ENCODE measurements at places on chromosomes 12 and 14. TPM values are rescaled to one million over a fixed set of nuclear protein-coding genes. Genes with fewer than 3 reads are reported as not detected.

DNA sequence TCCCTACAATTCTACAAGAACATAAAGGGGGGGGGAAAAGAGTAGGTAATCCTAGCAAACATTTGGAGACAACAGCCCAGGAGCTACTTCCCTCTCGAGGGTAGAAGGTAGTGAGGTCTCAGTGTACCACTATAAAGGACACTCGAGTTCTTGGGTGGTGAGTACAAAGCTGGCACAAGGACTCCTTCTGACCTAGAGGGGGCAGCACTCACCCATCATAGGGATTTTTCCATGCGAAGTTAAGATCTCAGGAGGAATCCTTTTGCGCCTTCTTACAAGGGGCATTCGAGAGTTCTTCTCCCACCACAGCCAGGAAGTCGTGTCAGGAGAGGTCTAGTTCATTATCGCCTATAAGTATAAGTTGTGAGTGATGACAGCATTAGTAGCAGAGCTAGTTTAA, 200.2 kb upstream of the RBM19 start:
- H3K27me3 ChIP-seq = peaks cover 79% of the 10 kb centered on the region
- H3K36me3 ChIP-seq = no peaks in the 10 kb centered on the region
- DNase-seq = peak; percentile 91
- H3K27ac ChIP-seq = no peak overlapping the region

- H3K4me3 ChIP-seq = no peak overlapping the region
- no peaks in the 10 kb centered on the region for H3K27me3 ChIP-seq
- H3K4me1 ChIP-seq = peaks cover 3% of the 10 kb centered on the region
- no peak overlapping the region for H3K27ac ChIP-seq
Observed at GRCh38 chr12:89857652-89858274, 149.1 kb upstream of the ATP2B1 start.

DNA sequence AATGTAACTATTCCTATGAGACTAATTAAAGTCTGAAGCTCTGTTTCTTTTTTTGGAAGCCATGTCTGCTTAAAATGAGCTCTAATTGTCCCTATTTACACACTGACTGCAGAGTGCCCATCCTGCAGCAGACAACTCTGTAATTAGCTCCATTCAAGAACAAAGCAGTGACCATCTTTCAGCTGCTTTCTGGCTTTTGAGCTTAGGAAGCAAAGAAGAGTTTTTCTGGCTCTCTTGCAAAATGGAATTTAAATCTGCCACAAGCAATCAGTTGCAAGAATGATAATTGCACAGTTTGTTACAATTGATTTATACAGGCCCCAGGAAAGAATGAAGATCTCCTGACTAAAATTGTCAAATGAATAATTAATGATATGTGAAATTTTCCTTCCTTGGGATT, 83.4 kb downstream of the GAS2L3 start:
- peaks cover 5% of the 10 kb centered on the region for H3K4me1 ChIP-seq
- H3K36me3 ChIP-seq = no peaks in the 10 kb centered on the region
- no peak overlapping the region for H3K4me3 ChIP-seq
- H3K27ac ChIP-seq = no peak overlapping the region
- DNase-seq = no peak

GRCh38 chr12:90098132-90098779, 389.6 kb upstream of the ATP2B1 start:
- peaks cover 14% of the 10 kb centered on the region for H3K27me3 ChIP-seq
- no peak for DNase-seq
- no peak overlapping the region for H3K4me3 ChIP-seq
- H3K4me1 ChIP-seq = peaks cover 4% of the 10 kb centered on the region
- no peaks in the 10 kb centered on the region for H3K36me3 ChIP-seq
- no peak overlapping the region for H3K27ac ChIP-seq

- no peak overlapping the region for H3K27ac ChIP-seq
- H3K27me3 ChIP-seq = no peaks in the 10 kb centered on the region
- no peak for DNase-seq
- no peaks in the 10 kb centered on the region for H3K36me3 ChIP-seq
- no peaks in the 10 kb centered on the region for H3K4me1 ChIP-seq
Observed at GRCh38 chr12:90672081-90672480, 282.9 kb downstream of the CCER1 start.

- DNase-seq = peak; percentile 75
- H3K4me1 ChIP-seq = no peaks in the 10 kb centered on the region
- no peak overlapping the region for H3K27ac ChIP-seq
Observed at GRCh38 chr12:42019746-42020145, 124.9 kb downstream of the GXYLT1 start.

GRCh38 chr12:98372340-98373024, 142.9 kb upstream of the TMPO start:
- H3K4me3 ChIP-seq = no peak overlapping the region
- no peak overlapping the region for H3K27ac ChIP-seq
- no peaks in the 10 kb centered on the region for H3K27me3 ChIP-seq

The MEG3 gene
- 5.0 TPM for total RNA-seq

GRCh38 chr14:87944987-87945604, 47.9 kb downstream of the GALC start:
- peaks cover 17% of the 10 kb centered on the region for H3K36me3 ChIP-seq
- DNase-seq = no peak
- H3K4me3 ChIP-seq = no peak overlapping the region
- no peaks in the 10 kb centered on the region for H3K27me3 ChIP-seq
- no peaks in the 10 kb centered on the region for H3K4me1 ChIP-seq

DNA sequence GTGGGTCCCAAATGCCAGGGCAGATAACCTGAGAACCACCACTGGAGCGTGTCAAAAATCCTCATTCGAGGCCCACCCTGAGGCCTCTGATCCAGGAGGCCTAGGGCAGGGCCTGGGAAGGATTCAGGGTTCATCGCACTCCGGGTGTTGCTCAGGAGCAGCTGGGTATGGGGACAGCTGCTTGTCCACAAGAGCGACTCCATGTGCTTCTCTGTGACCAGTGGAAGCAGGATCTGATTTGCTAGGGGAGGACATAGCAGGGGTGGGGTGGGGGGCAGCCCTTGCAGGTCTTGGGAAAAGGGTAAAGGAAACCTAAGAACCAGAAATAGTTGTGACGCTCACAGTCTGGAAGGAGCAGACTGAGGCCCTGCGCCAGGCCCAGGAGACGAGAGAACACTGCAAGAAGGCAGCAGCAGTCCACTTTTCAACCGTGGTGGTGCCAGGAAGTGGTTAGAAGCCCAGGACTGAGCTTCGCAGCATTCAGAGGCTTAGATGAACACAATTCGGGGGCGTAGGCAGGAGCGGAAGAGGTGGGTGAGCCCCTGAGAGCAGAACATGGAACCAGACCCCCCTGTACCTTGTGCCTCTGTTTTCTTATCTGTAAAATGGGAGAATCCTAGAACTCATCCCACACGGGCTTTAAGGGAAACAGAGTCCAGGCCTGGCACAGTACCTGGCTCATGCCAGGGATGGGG, 33.7 kb downstream of the ITPK1 start:
- H3K36me3 ChIP-seq = no peaks in the 10 kb centered on the region
- H3K4me1 ChIP-seq = peaks cover 10% of the 10 kb centered on the region

GRCh38 chr12:12108441-12109058, 37.8 kb downstream of the BCL2L14 start:
- no peak for DNase-seq
- no peaks in the 10 kb centered on the region for H3K4me1 ChIP-seq
- H3K27ac ChIP-seq = no peak overlapping the region
- no peak overlapping the region for H3K4me3 ChIP-seq
- H3K36me3 ChIP-seq = peaks cover 31% of the 10 kb centered on the region

DNA sequence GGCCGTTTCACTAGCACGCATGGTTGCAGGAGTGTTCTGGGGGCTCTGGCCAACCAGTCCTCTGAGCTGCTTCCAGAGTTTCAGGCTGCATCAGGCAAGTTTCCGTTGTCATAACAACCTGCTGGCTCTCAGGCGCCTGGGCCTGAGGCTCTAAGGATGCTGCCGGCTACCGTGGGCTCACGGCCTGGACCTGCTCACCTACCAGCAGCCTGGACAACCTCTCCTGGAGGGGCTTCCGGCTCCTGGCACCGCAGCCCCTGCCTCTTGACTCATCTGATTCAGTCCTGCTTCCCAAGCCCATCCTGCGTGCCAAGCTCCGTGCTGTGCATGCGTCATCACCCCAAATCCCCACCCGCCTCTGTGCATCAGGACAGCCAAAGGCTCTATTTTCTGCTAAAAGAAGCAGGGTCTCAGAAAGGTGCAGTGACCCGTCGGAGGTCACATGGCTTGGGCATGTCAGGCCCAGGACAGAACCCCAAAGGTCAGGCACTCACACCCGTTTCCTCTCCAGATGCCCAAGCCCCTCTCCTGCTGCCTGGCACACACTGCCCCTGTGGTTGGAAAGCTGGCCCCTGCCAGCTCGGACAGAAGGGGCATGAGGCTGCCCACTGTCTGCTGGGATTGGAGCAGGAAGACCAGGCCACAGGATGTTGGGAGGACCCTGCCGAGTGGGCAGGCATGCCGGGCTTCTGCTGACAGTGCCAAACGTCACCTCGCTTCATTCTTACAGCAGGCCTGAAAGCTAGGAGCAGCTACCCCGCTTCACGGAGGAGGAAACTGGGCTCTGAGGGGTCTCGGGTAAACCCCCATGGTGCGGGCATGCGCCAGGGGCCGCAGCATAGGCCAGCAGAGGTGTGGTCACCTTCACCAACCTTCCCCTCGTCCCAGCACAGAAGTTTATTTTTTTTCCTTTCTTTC, 5.7 kb downstream of the BEGAIN start:
- peak; percentile 24 for DNase-seq
- H3K27ac ChIP-seq = no peak overlapping the region
- H3K36me3 ChIP-seq = no peaks in the 10 kb centered on the region
- H3K4me3 ChIP-seq = no peak overlapping the region
- no peaks in the 10 kb centered on the region for H3K4me1 ChIP-seq

DNA sequence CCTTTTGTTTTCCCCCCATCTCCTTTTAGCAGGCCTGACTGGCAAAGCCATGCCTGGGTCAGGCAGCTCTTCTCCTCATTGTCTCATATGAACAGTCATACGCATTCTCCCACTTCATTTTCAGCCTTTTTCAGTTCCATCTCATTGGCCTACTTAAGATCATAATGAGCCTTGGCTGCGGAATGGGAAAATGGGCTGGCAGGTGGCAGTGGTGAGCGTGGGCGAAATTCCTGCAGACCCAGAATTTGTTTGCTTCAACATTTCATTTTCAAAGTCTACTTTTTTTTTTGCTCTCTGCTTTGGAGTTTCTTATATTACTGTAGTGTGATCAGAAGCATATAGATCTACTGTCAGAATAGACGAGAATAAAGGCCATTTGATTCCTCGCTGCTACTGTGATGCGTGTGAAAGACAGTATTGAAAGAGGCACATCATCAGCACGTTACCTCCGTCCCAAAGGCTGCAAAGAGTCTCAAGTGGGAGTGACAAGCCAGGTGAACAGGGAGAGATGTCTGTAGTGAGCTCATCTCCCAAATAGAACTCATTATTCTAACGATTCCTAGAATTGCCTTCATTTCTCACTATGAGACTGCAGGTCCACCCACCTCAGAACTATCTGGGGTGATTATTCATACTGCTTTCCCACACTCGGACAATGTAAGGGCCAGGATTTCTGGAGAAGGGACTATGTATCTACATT, 73.7 kb downstream of the TBK1 start:
- H3K27me3 ChIP-seq = no peaks in the 10 kb centered on the region
- DNase-seq = peak; percentile 66
